ENCODE measurements at places on chromosomes 7 and 10. TPM values are rescaled to one million over a fixed set of nuclear protein-coding genes. Genes with fewer than 3 reads are reported as not detected.

MCM10 gene
- 0.43 TPM for total RNA-seq

UFSP1 gene
- total RNA-seq = 2.6 TPM

PON3 gene
- total RNA-seq = 2.9 TPM

KCNMA1 gene
- 186 TPM for total RNA-seq

GCK gene
- 2.9 TPM for total RNA-seq

SPDYE16 gene
- not detected for total RNA-seq

CFAP69 gene
- total RNA-seq = 12.1 TPM

LEP gene
- not detected for total RNA-seq

SLC25A40 gene
- 37.9 TPM for total RNA-seq

TMEM236 gene
- 0.33 TPM for total RNA-seq
